ENCODE measurements at places on chromosomes 2 and 18.

GRCh38 chr2:134457765-134458472 lies 204.0 kb downstream of the MGAT5 start:
- no peak for DNase-seq

GRCh38 chr2:17879913-17880274 lies 1.4 kb downstream of the KCNS3 start:
- DNase-seq, result no peak

GRCh38 chr2:240886023-240886565 lies 9.9 kb downstream of the MAB21L4 start:
- DNase-seq, result no peak

DNA sequence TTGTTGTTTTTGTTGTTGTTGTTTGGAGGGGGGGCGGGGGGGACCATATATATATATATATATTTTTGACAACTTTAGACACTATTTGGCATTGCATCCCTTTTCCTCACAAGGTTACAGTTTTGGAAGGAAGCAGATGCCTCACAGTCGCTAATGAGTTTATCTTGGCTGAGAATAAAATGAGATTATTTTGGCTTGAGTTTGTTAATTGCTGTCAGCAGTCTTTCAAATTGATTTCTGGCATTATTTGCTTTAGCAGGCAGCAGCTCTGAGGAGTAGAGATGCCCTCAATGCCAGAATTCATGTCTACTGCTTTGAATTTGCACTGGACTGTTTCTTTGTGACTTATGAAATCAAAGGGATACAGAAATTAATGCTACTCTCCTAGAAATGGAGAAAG lies 595.2 kb upstream of the HNMT start:
- no peak for DNase-seq

DNA sequence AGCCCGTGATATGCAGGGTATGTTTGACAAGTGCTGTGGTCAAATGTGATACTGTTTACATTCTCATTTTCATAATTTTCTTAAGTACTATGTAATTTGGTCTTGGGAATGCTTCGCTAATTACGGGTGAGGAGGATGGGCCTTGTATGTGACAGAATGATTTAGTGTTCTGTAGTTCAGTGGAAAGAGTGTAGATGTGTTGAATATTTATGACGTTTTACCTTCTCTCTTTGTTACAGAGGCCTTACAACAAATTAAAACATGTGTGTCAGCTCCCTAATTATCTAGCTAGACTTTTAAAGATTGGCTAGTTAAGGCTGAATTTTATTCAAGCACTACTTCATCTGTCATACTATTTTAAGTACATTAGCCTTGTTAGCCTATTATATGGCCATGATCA lies 10.6 kb upstream of the CHRNA1 start:
- no peak for DNase-seq

GRCh38 chr2:188881434-188881833 lies 92.7 kb upstream of the COL3A1 start:
- DNase-seq, result no peak

GRCh38 chr2:168642873-168643272 lies 159.6 kb upstream of the NOSTRIN start:
- DNase-seq, result no peak

- DNase-seq, result no peak
Measured at GRCh38 chr2:145277922-145278321, 758.0 kb upstream of the ZEB2 start.

- no peak for DNase-seq
Measured at GRCh38 chr18:63951302-63951705, 2.2 kb downstream of the HMSD start.

DNA sequence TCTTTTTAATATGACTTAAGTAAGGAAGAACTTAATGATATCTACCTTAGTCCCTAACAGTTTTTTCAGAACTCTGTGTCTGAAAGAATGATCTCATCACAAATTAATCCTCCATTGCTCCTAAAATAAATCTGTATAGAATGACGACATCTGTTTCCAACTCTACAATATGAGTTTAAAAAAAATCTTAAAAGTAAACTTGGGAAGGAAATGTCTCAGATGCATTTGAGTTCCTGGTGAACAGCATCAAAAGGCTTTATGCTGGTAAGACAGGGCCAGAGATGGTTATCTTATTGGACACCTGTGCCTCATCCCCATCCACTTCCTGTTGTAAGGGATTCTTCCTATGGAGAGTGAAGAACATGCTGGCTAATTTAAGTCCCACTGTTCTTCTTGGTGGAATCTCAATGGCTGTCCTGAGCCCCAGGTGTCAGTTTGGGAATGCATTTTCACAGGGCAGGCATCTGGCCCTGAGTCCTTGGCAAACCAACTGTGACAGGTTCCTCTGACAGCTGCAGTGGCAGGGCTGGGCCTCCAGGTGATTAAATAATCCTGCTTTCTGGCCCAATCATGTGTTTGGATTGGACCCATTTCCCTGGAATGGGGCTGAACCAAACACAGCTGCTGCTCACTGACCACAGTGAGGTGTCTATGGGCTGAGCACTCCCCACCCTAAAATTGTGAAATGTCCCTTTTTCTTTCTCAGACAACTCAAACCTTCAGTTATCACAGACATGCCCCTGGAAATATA lies 12.9 kb upstream of the NCKAP5 start:
- DNase-seq, result no peak

- no peak for DNase-seq
Measured at GRCh38 chr2:148548716-148549400, 95.7 kb upstream of the EPC2 start.

Data from GM18507 (cell line).